ENCODE measurements at places on chromosomes 16 and 17.

DNA sequence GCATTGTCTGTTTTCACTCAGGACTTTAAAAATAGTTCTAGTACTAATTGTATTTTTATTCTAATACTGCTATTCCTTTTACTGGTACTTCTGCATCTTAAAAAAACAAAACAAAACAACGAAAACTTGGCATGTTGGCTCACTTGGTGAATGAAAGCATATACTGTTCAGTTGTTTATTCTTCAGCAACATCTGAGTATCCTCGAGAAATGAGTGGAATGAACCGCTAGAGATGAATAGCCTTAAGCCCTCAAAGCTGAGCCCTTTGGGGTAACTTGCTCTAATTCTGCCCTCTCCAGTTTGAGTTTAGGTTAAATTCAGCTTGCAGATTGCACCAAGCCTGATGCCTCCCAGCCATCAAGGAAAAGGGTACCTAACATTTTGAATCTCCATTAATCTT, 126.5 kb downstream of the WWOX start:
- DNase-seq, result no peak

GRCh38 chr17:19302791-19303331, 59.7 kb downstream of the B9D1 start:
- DNase-seq, result no peak

DNA sequence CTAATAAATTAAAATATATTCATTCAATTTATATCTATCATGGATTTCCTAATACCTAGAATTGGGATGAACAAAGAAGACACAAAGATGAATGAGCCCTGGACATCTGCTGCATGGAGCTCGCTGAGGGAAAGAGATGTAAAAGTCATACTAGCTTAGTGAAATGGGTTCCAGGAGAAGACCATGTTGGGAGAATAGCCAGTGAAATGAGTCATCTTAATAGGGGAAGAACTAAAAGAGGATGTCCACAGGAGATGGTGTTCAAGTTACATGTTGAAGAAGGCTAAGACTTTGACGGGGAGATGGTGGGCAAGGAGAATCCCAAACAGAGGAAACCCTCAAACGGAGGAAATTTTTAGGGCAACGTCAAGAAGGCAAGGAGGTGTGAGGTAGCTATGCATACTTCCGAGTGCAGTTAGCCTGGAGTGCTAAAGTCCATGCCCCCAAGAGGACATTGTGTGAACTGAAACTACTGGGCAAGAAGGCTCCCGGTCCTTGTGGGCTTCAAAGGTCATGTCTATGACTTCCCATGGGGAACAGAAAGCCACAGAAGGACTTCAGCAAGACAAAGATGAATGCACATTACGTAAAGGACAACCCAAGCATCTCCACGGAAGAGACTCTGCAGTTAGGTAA, 220.5 kb upstream of the CDH11 start:
- no peak for DNase-seq

DNA sequence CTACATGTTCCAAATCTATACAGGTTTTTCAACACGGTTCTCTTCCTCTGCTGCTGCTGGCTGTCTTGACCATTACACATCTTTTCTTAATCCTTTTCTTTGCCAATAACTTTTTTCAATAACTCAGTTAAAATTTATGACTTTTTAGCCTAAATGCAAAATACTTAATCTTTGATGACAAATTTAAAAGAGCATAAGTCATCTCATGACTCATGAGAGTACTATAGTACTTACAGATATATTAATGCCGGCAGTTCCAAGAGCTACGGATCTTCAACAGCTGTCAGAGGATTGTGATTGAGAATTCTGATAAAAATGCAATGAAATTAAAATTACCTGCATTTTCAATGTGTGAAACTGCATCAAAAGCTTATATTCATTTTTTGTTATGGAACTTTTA, 105.5 kb downstream of the KPNA2 start:
- DNase-seq, result no peak

GRCh38 chr16:56988161-56988947, 1.0 kb upstream of the NLRC5 start:
- DNase-seq, result no peak

GRCh38 chr17:74749279-74750038, 1.0 kb downstream of the NHERF1 start:
- no peak for DNase-seq

DNA sequence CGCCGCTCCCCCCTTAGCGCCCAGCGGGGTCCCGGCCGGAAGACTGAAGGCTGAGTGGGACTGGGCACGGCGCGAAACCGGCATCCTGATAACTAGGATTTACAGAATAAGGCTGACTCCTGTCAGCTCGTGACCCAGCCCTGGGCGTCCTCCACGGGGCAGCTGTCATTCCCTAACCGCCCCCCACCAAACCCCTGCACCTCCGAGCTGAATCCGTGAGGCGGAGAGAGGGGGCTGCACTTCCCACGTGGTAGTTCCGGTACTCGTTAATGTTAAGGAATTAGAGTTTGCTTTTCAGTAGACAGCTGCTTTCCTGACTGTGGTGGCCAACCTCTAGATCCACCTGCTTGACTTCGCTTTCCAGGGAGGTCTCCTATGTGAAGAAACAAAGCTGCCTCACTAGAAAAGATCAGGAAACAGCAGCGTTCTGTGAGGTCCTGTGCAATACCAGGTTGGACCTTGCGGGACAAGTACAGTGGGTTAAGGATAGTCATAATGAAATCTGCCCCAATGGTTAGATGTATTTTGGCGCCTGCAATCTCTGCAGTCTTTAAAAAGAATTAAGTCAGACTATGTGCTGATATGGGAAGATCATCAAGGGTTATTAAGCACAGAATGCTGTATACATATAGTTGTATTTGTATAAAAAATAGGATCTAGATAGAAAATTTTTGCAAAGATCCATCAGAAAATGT, 1.1 kb upstream of the WBP2 start:
- no peak for DNase-seq

GRCh38 chr17:74898376-74898946, 5.0 kb upstream of the FADS6 start:
- no peak for DNase-seq
